PC-3 (cell line): ENCODE measurements at places on chromosomes 6 and 20. TPM values are rescaled to one million over a fixed set of nuclear protein-coding genes. Genes with fewer than 3 reads are reported as not detected.
A peak's percentile ranks its signal among the peaks of the same experiment; 100 is the strongest.

GRCh38 chr20:57325632-57326356 lies 3.8 kb upstream of the SPO11 start:
- DNase-seq = no peak

GRCh38 chr6:48597951-48598350 lies 487.0 kb upstream of the PTCHD4 start:
- no peak for DNase-seq

- no peak for DNase-seq
Measured at GRCh38 chr6:38091613-38092012, 272.1 kb downstream of the ZFAND3 start.

GRCh38 chr6:119347466-119348095 lies 2.0 kb downstream of the MAN1A1 start:
- peak; percentile 38 for DNase-seq

DNA sequence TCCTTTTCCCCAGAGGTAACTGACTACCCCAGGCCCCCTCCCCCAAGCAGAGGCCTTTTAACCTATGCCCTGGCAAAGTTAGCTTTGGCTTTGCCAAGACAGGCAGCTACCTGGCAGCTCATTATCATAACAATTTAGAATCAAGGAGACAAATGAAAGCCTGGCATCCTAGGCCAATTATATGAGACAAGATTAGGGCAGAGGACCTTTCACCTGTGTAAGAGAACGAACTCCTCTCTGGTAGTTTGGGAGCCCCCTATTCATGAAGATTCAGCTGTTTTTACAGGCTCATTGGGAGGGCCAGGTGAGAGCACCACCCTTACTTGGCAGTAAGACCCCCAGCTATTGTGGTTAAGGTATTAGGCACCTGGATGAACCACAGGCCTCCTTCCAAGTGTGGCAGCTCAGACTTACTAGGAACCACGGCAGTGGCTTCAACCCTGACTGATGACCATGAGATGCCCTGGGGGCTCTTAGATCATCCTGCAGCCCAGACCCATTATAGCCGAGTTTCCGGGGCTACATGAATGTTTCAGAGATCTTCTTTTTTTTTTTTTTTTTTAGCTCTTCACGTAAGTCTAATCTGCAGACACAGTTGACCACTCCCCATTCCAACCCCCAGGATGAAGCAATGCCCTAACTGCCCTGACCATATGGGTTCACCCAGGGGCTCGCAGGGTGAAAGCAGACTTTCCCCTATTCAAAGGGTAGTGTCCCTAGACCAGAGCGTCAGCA lies 56.2 kb downstream of the RAB44 start:
- peak; percentile 36 for DNase-seq

DNA sequence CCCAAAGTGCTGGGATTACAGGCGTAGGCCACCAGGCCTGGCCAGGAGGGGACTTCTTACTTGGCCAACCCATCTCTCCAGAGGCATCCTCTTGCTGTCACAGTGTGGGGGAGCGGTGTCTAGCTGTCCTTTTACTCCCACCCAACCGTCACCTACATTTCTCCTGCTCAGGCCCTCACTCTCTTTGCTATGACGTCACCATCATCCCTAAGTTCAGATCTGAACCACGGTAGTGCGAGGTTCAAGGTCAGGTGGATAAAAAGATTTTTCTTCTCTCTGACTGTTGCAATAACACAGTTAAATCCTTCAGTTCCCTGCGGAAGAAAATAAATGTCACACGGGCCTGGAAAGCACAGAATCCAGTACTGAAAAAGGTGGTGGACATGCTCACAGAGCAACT lies 7.3 kb upstream of the RAET1L start:
- DNase-seq = no peak

DNA sequence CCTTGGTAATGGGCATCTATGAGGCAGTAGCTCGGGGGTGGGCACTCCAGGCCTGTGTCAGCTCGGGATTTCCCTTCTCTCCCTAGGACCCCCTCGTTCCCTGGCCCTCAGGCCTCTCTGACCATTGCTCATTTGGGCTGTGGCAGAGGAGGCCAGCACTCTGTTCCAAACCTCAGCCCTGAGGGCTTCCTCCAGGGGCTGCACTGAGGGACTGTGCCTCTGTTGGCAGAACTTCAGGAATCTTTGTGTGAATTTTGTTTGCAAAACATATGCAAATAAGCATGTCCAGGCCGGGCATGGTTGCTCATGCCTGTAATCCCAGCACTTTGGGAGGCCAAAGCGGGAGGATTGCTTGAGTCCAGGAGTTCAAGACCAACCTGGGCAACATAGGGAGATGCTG lies 11.0 kb downstream of the PACSIN1 start:
- DNase-seq = no peak

DNA sequence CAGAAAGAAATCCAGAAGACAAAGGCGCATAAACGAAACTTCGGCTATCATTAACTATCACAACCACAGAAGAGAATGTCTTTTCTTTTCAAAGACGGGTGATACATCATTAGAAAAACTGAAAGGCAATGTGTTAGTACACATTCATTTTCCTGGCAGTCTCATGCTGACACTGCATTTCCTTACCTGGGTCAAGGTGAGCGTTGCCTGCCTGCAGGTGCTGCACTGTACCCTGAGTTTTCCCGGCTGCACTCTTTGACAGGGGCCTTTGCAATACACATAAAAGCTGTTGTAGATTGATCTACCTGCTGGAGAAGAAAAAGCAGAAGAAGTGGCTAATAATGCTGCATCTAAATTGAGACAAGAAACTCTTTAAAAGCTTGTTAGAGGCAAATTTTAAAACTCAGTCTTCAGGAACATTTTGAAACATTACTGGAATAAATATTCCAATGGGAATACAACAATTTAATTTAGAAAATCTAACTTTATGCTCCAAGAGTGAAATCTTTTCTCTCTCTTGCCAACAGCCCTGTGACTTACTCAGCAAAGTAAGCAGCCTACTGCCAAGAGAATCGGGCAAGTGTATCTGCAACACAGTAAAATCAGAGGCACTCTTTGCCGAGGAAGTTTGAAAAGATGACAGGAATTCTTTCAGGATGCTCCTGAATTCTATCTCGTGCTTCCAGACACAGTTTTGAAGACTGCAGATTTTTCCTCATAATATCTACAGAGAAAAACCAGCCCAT lies 526.4 kb downstream of the PRKN start:
- no peak for DNase-seq

- no peak for DNase-seq
Measured at GRCh38 chr20:5602346-5602745, 147.9 kb upstream of the SHLD1 start.

DNA sequence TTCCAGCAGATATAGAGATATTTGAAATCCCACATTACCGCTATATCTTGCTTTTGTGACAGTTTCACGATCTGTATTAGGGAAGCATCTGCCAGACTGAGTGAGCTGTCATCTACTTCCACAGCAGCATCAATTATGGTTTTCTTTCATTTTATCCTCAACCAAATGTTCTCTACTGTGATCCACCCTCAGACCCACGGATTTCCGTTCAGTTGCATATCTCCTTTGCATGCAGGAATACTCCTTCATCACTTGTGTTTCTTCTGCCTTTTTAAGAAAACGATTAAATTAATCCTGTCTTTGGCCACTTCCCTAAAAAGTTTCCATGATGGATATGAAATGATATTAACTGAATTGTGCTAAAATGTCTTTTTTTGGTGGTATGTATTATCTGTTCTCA lies 262.1 kb upstream of the ADGRB3 start:
- no peak for DNase-seq

DNA sequence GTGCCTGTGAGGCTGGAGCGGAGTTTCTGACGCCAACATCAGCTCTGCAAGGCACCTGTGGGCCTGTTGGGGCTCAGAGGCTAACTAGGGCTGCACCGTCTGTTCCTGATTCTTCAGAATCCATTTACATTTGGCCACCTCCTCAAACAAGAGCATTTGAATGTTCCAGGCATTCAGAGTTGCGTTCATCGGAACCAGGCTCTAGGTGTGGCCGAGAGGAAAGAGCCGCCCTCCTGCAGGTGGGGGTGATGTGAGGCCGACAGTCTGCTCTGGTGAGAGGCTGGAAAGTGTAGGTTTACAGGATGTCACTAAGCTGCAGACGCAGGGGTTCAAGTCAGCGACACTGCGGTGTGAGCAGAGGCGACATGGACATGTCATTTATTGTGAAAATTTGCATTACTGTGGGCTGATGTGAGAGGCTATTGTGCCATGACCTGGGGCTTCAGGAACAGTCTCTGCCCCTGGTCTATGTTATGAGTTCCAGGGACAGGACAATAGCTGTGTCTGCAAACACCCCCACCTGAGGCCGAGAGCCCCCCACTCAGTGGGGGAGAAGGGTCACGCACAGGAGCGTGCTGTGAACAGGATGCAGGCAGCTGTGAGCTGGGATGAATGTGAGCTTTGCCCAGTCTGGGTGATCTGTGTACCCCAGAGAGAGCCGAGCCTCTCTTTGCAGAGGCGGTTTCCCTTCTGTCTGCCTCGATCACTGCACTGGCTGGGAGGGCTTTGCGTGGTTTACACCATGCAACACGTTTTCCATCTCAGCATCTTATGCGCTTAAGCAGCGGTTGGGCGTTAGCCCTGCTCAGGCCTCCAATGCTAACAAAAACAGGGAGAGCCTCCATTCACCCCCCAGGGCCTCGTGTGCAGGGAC lies 21.1 kb downstream of the SLCO4A1 start:
- no peak for DNase-seq

DNA sequence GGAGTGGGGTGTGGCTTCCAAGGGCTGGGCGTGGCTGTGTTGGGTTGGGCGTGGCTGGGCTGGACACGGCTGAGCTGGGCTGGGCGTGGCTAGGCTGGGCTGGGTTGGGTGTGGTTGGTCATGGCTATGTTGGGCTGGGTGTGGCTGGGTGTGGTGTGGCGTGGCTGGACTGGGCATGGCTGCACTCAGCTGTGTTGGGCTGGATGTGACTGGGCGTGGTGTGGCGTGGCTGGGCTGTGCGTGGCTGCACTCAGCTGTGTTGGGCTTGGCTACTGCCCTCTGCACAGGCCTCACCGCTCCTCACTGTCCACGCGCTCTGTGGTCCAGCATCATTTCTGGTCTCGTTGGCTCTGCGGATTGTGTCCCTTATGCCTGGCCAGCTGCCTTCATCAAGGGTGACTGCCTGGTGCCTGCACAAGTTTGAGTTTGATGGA lies 43.5 kb upstream of the SLCO4A1 start:
- DNase-seq = peak; percentile 83

DNA sequence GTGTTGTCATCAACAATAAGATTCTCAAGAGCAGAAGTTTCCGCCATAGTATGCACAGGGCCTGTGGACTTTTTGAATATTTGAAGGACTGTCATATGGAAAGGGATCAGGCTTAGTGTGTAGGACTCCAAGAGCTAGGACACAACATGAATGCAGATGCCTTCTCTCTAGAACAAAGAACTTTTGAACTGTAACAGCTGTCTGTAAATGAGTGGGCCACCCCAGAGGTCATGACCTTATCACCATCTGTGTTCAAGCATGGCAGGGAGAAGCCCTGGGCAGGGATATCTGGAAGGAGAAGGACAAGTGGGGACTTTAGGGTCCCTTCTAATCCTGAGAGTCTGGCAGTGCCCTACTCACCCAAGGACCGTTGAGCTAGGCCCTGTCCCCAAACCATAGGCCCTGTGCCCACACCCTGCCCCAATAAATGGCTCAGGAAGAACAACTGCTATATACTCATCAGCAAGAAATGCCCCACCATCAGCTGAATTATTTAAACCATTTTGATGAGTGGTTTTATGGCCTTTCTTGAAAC lies 70.6 kb downstream of the MTHFD1L start:
- no peak for DNase-seq

GRCh38 chr6:4615891-4616290 lies 160.3 kb upstream of the CDYL start:
- no peak for DNase-seq

- DNase-seq = no peak
Measured at GRCh38 chr6:140032189-140032588, 657.7 kb upstream of the CITED2 start.

GRCh38 chr6:4924661-4925271 lies 79.1 kb downstream of the RPP40 start:
- DNase-seq = peak; percentile 26

- no peak for DNase-seq
Measured at GRCh38 chr6:170193326-170193821, 97.5 kb downstream of the DLL1 start.

DNA sequence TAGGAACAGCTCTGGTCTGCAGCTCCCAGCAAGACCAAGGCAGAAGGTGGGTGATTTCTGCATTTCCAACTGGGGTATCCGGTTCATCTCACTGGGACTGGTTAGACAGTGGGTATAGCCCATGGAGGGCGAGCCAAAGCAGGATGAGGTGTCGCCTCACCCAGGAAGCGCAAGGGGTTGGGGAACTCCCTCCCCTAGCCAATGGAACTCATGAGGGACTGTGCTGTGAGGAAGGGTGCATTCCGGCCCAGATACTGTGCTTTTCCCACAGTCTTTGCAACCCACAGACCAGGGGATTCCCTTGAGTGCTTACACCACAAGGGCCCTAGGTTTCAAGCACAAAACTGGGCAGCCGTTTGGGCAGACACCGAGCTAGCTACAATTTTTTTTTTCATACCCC lies 21.8 kb downstream of the HDDC2 start:
- no peak for DNase-seq

The SAPCD1 gene
- 4.2 and 6.0 TPM in 2 replicates for total RNA-seq

The CLPSL1 gene
- not detected in 2 replicates for total RNA-seq

The ULBP1 gene
- total RNA-seq = 0.86 and 0.87 TPM in 2 replicates

The GPX5 gene
- not detected in 2 replicates for total RNA-seq

The XPO5 gene
- total RNA-seq = 42.3 and 50.6 TPM in 2 replicates

The LGSN gene
- not detected in 2 replicates for total RNA-seq

The BPIFA1 gene
- not detected in 2 replicates for total RNA-seq

The PM20D2 gene
- 17.3 and 21.0 TPM in 2 replicates for total RNA-seq

The SNRPB gene
- total RNA-seq = 664 and 677 TPM in 2 replicates
